ENCODE measurements at places on chromosomes 5 and 9.
A peak's percentile ranks its signal among the peaks of the same experiment; 100 is the strongest.

DNA sequence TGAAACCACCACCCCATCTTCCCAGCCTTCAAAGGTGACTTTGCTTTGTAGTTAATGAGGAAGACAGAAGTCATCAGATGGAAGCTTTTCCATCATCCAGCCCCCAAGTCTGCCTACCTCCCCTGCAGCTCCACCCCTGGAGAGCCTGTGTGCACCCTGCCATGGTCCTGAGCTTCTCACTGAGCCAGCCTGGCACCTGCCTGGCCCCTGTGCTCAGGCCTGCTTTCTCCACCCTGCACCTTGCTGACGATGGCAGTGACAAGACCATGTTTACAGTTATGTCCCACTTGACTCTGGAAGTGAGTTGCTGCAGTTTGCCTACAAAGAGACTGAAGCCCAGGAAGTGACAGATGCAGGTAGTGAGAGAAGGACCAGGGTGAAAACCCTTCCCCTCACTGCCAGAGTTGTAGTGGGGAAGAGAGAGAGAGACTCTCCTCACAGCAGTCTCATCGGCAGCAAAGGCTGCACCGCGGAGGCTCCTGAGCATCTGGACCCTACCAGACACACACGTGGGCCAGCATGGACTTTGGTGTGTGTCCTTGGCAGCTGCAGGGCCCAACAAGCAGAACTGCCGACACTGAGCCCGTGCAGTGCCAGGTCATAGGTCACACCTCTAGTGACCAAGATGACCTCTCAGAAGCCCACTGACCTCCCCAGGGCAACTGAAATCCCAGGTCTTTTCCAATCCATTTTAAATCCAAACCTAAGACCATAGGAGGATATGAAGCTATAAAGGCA lies 107.1 kb downstream of the CACNA1B start:
- DNase-seq: no peak

DNA sequence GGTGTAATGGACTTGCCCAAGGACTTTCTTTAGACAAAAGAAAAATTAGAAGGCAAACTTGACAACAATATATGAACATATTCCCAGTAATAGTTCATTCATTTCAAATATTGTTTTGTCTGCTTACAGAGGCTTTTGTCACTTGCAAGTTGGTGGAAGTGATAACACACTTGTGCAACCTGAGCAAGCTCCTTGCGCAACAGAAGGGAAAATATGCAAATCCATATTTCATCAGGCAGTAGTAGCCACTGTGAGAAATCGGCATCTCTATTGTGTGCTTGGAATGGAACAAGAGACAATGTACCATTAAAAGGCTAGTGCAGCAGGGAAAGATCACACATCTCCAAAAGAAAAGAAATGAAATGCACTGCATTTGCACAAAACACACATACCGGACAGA lies 125.3 kb upstream of the RASEF start:
- peak; percentile 59 for DNase-seq

DNA sequence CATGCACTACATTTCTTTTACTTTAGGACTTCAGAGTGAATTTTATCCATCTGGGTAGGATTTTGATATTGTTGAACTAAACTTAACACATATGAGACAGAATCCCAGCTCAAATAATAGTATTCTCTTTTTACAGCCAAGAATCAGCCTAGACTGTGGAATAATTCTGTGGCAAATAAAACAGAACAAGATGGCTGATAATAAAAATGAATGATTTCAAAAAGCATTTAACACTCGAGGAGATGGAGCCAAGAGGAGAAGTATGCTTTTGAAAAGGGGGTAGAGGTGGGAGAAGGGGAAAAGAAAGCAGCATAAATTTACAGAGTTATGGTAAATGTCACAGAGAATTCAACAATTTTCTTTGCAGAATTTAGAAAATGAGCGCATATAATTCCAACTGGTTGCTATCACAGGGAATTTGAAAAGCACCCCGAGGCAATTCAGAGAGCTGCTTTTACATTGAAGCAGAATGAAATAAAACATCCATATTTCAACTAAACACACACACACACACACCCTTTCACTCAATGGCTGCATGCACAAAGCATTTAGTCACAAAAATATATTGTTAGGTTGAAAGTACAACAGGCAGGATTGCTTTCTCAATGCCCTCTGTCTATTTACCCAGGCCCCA lies 60.2 kb upstream of the DMAC1 start:
- no peak for DNase-seq

DNA sequence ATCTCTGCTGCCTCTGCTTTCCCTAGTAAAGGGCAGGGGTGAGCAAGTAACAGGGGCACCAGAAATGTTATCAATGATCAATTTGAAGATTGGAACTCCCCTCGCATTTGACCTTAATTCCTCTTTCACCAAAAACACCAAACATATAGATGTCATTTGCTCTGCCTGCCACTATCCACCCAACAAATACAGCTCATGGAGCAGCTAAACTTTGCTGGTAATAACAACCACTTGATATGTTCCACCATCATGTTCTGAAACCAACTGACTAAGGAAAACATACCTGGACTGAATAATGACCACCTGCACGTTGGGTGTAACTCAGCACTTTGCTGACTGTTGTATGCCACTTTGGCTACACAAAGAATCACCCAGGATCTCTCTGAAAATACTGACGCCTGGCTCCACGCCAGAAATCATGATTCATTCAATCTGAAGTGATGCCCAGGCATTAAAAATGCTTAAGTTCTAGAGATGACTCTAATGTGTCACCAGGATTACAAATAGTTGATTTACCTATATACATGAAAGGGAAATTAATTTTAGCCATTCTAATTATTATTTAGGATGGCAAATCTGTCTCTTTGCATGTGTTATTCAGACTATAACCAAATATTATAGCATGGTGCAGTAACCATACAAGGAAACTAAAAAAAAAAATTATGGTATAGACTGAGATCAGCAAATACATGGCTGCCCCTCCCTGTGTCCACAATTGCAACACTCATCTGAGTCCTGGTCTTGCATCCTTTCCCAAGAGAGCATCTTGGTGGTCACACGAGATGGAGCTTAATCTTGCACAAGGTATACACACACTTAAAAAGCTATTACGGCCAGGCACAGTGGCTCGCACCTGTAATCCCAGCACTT lies 43.1 kb upstream of the TTC39B start:
- DNase-seq: no peak

- no peak for DNase-seq
Measured at GRCh38 chr5:130908186-130908585, 256.9 kb downstream of the HINT1 start.

DNA sequence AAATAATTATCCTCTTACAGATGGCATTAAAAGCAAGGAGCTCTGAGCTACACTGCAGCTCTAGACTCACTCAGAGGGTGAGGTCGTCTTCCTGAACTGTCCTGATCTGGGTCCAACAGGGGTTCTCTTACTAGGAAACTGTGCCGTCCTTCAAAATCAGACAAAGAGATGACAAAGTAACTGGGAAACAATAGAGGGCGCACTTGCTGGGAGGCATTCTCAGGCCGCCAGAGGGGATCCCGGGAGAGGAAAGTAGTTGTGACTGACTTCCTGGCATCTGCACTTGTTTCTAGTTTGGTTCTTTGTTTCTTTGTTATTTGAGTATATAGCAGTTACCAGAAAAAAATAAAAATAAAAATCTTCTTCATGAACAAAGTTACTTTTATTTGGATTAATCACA lies 142.9 kb upstream of the MSX2 start:
- peak; percentile 34 for DNase-seq

- peak; percentile 65 for DNase-seq
Measured at GRCh38 chr9:135474915-135475314, 4.7 kb upstream of the PPP1R26 start.

All from suppressor macrophage (primary cell).